ENCODE measurements at places on chromosomes 2 and 18. TPM values are rescaled to one million over a fixed set of nuclear protein-coding genes. Genes with fewer than 3 reads are reported as not detected.

Gene COLEC12
- total RNA-seq: not detected

Gene IAH1
- total RNA-seq: 60.7 TPM

Gene POLE4
- total RNA-seq: 42.4 TPM

Gene ABHD1
- 0.24 TPM for total RNA-seq

Gene TUBA4B
- not detected for total RNA-seq

Gene ERBB4
- total RNA-seq: not detected

Gene KCNJ3
- not detected for total RNA-seq

Gene ZBTB14
- total RNA-seq: 24.8 TPM

Gene PLGLB2
- total RNA-seq: 5.7 TPM

Gene ST8SIA5
- total RNA-seq: 0.32 TPM

Gene HMSD
- 14.6 TPM for total RNA-seq

Gene SKOR2
- total RNA-seq: not detected

Gene NGEF
- total RNA-seq: not detected

Gene DNAJC5G
- total RNA-seq: not detected

Gene NOL4
- not detected for total RNA-seq

Gene CLASP1
- total RNA-seq: 68.8 TPM
